NCI-H1417 treated with DMSO at 0.1 percent for 48 hours (cell line): ENCODE measurements at places on chromosomes 7 and 10.
A peak's percentile ranks its signal among the peaks of the same experiment; 100 is the strongest.

DNA sequence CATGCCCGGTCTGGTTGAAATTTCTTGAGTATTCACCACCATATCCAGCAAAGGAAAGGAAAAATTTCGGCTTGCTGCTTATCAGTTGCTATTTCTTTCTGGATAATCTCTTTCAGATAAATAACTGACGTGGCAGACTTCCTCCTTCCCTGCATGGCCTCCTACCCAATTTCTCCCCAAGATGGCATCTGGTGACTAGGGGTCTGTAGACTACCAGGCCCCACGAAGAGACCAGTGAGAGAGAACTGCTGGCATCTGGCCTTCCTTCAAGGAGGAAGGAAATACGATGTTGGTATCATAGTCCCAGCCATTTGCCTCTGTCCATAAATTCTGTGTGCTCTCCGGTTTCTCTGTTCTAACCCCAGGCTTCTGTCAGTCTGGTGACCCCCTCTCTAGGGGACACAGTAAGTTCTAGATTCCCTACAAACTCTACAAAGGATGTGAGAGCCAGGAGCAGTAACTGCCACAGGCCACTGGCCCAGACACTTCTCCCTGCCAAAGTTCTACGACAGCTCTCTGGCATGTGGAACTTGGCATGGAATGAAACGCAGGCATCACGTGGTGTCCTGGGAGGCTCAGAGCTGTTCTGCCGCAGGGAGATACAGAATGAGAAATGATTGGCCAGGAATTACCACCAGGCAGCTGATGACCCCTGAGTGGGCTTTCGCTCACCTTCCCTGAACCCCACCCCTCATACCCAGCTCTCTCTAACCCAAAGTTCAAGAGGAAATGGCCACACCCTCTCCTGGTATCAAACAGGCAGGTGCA, 30.0 kb upstream of the MSRB2 start:
- no peak for DNase-seq

GRCh38 chr7:84139986-84140729, 54.4 kb downstream of the SEMA3A start:
- DNase-seq = no peak

DNA sequence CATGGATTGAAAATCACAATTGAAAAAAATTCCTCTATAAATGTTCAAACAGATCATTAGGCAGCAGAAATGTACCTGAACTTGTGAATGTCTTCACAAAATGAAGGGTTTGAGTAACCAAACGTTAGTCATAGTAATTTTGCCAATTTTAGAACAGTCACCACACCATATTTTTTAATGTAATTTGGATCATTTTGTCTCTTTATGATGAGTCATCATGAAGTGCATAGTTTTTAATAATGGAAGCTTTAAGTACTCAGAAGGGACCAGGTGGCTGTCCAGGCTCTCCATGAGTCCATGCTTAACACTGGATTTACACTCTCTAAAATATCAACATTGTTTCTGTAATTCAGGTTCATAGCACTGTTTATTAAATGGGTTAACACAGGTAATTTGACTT, 219.2 kb downstream of the ETV1 start:
- DNase-seq = no peak

- DNase-seq = peak; percentile 69
Observed at GRCh38 chr7:152462995-152463708, 27.3 kb upstream of the KMT2C start.

DNA sequence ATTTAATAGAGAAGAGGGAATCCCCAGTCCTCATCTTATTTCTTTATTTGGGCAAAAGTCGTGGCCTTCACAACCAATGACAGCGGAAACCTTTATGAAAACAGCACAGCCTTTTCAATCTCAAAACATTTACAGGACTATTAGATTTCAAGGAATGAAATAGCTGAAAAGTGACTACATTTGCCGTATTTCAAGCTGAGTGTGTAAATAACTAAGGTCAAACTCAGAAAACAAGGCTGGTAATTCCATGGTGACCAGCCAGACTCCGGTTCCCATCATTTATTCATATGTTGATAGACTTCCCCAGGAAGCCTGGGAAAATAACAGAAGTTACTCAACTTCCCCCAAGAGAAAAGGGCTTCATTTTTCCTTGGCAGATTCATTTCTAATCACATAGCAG, 457.3 kb upstream of the NFE2L3 start:
- no peak for DNase-seq

- no peak for DNase-seq
Observed at GRCh38 chr7:108308903-108309302, 147.3 kb downstream of the NRCAM start.

GRCh38 chr10:4427532-4427931, 398.5 kb upstream of the AKR1E2 start:
- DNase-seq = no peak

GRCh38 chr7:68917041-68917651, 681.1 kb upstream of the AUTS2 start:
- DNase-seq = no peak

- DNase-seq = no peak
Observed at GRCh38 chr10:49369216-49370162, 26.4 kb downstream of the DRGX start.

- no peak for DNase-seq
Observed at GRCh38 chr10:73917566-73918305, 6.8 kb downstream of the PLAU start.

GRCh38 chr10:24318517-24318916, 109.6 kb downstream of the KIAA1217 start:
- no peak for DNase-seq

GRCh38 chr10:48232717-48233447, 41.6 kb downstream of the FRMPD2 start:
- DNase-seq = no peak
